Right lung (tissue), 10 donors: ENCODE measurements at places on chromosomes 13 and 19. TPM values are rescaled to one million over a fixed set of nuclear protein-coding genes. Genes with fewer than 3 reads are reported as not detected.

DNA sequence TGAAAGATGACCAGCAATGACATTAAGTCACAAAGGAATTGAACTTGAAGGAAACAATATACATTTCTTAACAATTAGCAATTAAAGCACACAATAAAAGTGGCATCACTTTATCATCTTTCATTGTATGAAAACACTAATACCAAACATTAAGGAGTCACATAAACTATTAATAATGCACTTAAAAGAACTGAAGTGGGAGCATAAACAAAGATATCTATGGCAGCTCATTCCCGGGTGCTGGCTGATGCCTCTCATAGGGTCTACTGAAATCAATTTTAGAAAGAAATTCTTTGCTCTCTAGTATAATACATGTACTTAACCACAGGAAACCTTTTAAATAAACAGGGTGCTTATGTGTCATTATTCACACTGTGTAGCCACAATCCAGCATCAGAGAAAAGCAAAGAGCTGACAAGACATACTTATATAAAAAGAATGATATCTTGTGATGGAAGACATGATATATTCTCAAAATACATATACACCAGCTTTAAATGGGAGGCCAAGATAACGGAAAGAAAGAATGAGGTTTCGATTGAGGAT, 1207.8 kb downstream of the EFNB2 start:
- peak; percentile 13 for DNase-seq

PDX1 gene
- not detected for polyA plus RNA-seq

GRCh38 chr13:101944521-101944920, 457.3 kb downstream of the FGF14 start:
- no peak for DNase-seq

DNA sequence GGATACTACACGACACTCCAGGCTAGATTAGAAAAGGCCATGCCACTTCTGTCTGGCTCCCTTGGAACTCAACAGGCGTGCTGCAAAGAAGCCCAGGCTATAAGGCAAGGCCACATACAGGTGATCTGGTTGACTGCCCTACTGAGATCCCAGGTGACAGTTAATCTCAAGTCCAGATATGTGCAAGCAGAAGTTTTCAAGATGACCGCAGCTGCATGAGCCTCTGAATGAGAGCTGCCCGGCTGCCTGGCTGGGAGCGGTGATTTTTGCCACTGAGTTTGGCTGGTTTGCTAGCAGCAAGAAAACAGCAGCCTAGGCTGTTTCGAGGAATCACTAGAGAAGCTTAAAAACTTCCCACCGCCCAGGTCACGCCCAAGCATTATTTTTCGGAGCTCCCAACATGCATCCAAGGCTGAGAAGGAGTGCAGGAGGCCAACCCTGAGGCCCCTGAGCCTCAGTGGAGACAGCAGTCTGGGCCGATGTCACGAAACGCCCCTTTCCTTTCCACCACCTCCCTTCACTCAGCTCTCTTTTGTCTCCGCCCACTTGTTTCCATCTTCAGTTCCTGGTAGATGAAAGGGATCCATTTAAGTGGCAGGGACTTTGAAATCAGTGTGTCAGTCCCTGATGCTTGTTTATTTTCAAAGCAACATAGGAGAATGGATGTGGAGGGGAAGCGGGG, 14.0 kb upstream of the URI1 start:
- DNase-seq, result no peak

DNA sequence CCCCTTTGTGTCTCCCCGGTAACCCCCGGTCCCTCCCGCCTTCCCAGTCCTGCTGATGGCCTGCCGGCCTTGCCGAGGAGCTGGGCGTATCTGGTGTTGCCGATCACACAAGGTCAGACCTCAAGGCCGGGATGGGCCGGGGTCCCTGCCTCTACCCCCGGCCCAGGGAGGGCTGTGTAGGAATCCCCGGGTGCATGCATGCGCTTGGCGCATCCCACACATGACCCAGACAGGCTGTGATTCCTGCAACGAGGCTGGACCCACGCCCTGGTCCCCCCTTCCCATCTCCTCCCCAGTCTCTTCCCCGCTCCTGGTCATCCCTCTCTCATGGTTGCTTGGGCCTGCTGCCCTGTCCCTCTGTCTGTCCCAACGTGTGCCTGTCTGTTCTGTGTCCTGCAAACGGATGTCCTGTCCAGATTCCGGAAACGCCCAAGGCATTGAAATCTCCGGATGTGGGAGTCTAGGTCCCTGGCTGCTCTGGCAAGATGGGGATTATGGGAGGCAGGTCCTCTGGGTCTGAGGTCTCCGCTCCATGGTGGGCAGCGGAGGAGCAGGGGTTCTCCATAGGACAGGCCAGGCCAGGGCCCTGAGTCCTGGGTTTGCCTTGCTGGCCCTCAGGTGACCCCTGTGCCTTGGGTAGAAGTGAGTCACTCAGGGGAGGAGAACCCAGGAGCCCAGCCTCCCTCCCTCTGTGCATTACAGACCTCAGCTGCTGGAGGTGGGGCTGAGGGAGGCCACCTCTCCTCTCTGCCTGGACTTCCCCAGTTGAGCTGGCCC, 1.6 kb downstream of the PKN1 start:
- no peak for DNase-seq
